Activated T-helper 9 cell treated with anti-CD3 and anti-CD28 coated beads, Interleukin-2, amount 50 U/mL, for 16 hours (primary cell): ENCODE measurements at places on chromosomes 4 and X.

DNA sequence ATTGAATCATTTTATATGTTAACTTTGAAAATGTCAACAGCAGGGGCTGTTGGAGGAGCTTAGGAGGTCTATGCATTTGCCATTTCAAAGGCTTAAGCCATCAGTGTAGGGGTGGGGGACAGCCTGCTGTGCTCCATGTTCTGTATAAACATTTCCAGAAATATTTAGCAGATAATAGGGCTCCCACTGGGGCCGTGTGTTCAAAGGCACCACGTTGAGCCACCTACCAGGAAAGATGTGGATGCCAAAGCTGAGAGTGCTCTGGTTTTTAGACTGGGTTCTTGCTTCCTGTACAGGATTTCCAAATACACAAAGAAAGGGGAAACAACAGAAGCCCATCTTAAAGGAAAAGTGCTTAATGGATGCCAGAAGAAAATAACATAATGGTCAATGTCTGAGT lies 219.5 kb downstream of the CENPC start:
- no peak for DNase-seq

DNA sequence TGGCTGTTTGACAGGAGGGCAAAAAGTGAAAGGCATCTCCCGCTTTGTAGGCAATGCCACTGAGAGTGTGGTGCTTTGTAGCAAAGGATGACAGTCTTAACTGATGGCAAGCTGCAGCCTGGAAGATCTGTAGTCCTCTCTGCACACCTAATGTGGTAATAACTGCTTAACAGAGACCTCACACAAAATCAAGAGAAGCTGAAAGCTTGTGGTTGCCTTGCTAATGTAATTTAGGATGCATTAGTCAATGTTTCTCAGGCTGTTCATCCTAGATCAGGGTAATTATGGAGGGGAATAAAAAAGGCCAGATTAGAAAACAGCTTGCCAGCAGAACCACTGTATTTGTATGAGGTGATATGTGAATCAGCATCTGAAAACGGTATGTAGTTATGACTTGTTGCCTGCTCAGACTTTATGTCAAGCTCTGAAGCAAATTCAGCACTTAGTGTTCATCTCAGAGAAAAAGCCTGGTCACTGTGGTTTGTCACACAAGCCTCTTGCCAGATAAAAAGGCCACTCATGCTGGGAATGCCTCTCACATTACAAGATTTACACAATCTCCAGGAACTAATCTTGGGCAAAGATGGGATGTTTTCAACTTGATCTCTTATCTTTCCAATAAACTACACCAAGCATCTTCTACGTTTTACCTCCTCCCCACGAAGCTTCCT lies 130.8 kb downstream of the ENOX2 start:
- DNase-seq = no peak

DNA sequence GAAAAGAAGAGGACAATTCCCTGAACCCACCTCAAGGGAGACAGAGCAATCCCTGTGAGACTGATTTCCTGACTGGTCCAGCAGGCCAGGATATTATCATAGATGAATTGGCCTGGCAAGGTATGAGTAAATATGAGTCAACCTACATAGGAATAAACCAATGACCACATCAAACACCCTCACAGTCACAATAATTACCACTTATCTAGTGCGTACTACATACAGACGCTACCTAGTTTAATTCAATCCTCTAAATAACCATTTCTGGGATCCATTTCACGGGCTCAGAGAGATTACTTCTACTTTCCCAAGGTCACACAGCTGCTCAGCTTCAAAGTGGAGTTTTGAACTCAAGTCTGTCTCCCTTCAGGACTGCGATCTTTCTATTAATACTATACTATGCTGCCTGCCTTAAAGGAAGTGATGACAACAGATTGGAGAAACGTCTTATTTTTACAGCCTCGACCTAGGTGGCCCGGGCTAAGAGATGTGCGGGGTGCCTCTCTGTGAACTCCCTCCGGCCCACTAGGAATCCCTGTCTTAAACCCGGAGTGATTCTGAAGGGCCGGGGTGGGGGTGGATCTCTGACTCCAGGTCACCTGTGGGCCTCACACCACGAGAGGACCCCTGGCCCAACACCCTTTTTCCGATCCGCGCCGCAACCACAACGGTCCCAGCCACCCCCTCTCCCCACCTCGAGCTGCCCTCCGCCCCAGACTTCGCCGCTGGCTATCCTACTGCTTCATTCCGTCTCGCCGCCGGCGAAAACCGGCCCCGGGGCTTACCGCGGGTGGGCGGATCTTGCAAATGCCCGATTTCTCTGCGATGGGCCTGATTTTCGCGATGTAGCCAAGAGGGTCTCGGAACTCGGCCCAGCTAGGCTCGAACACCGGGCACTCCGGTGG lies 800 bp downstream of the KDM5C start:
- DNase-seq = peak; percentile 6

DNA sequence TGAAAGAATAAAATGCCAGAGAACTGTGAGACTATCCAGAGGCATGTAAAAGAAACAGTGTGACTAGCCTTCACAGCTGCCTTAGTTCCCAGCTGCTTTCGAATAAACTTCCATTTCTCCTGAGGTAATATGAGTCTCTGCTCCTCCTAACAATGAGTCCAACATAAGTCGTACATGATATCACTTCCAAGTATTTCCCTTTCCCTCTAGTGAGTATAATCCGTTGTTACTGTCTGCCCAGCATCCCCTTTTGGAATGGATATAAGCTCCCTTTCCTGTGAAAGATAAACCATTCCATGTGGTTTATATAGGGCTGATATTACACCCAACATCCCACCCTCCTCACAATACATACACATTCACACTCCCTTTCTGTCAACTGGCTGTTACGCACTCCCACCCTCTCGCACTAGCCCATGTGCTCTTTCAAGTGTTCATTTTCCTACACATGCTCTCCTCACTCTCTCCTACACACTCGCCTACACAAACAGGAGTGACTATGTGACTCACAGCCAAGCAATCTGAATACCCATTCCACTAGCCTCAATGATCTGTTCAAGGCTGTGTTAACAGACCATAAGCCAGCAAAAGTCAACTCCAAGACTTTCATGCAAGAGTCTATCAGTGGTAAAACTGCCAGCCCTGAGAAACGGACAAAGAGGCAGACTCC lies 5.0 kb downstream of the NAF1 start:
- DNase-seq = no peak

DNA sequence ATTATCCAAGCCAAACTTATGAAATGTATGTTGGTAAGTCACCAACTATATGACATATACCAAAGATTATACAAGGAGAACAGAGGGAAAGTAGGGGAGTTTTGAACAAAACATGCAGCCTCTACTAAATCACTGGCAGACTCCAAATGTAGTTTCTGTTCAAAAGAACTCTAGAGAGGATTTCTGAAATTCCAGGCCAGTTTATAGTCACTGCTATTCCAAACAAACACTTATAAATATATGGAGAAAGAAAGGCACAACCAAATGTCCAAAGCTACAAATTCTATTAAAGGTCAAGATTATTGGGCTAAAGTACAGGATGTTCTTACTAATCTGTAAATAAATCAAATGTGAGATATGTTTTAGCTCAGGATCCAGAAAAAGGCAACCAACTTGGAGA lies 2.7 kb upstream of the LRCH2 start:
- DNase-seq = no peak

DNA sequence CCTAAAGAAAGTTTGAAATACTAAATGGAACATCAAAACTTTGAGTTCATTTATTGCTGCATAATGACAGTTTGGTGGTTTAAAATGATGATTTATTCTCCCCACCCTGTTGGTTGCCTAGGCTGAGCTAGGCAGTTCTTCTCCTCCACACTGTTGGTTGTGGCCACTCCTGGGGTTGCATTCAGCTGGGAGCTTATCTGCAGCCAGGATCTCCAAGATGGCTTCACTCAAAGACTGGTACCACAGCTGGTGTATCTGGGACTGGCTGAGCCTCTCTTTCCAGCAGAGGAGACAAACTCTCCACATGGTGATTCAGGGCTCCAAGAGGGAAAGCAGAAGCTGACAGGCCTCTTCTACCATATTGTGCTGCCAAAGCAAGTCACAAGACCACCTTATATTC lies 33.1 kb downstream of the MSL3 start:
- no peak for DNase-seq

DNA sequence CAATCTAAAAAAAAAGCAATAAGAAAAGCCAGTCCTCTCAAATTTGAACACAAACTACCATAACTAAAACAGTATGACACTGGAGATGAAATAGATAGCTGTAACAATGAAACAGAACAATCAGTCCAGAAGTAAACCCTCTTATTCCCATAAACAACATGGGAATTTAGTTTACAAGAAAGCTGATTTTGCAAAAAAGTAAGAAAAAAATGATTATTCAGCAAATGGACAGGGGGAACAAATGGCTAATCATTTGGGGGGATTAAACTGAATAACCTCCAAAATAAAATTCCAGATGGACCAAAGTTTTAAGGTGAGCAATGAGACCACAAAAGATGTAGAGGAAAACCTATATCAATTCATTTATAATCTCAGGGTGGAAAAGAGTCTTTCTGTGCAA lies 16.1 kb upstream of the SASH3 start:
- no peak for DNase-seq

GRCh38 chr4:152104901-152105357 lies 344.1 kb upstream of the GATB start:
- DNase-seq = no peak

- no peak for DNase-seq
Observed at GRCh38 chrX:136055651-136056221, 70.5 kb downstream of the SLC9A6 start.

DNA sequence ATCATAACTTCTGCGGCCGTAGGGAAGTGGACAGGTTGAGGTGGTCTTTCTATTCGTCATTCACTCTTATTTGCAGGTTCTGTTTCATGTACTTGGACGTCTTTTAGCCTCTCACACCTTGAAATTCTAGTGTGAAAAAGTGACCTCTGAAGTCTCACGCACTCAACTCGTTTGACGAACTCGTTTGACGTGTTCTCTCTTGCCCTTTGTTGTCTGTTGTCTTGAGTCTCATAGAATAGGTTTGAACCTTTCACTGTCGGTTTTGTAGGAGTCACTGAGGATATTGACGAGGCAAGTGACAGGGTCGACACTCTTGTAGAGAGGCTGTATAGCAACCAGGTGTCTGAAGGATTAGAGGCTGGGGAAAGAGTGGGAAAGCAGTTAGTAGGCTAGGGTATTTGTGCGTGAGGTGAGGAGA lies 1.1 kb upstream of the PGRMC2 start:
- DNase-seq = no peak

GRCh38 chrX:46727441-46727840 lies 31.5 kb downstream of the SLC9A7 start:
- DNase-seq = no peak

DNA sequence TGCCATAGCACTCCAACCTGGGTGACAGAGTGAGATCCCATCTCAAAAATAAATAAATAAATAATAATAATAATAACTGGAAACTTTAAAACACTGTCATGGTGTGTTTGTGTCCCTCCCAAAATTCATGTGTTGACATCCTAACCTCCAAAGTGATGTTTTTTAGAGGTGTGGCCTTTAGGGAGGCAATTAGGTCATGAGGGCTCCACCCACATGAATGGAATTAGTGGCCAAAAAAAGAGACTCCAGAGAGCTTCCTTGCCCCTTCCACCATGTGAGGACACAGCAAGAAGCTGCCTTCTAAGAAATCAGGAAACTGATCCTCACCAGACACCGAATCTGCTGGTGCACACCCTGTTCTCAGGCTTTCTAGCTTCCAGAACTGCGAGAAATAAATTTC lies 23.8 kb upstream of the RAPGEF2 start:
- DNase-seq = no peak

DNA sequence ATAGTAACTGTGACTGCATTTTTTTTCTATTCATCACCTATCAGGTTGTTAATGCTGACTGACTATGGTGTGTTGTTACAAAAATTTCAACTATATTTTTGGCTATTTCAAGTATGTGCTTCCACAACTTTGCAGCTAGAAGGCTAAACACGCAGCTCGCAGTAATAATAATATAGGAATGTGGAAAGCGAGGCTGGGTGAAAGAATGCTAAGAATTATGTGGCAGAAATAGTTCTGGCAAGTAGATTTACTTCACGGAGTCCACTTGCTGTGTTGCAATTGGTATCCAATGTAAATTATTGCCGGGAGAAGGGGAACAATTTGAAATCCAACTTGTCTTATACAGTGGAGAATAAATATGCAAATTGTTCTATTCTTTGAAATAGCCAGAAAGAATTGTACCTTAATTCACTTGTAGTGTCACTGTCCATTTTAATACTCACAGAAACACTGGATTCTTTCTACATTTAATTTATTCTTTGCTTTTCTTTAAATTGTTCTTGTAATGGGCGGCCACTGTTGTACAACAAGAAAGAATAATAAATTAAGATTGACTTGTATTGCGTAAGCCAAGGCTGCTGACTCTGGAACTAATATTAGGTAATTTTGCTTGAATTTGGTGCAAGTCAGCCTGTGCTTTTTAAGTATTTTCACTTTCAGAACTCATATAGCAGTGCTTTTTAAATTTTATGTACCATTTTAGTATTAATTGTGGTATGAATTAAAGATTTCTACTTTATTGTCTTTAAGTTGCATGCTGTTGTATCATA lies 154.9 kb downstream of the FRMPD4 start:
- no peak for DNase-seq

DNA sequence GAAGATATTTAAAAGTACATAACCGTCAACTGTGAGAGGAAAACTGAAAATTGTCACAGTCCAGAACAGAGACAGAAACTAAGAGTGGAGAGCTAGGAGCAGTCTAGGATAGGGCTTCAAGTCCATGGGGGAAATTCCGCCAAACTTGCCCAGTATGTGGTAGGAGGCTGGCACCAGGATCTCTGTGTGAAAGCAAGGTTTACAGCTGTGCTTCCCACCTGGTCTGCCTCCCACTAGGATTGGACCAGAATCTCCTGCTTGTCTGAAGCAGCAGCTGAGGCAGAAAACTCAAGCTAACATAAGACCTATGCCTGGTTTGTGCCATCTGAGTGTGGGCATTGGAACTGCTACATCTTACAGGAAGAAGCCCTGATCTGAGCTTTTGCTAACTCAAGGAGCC lies 18.6 kb upstream of the FHL1 start:
- no peak for DNase-seq
